T-helper 17 cell (primary cell): ENCODE measurements at places on chromosomes 3 and 15. TPM values are rescaled to one million over a fixed set of nuclear protein-coding genes. Genes with fewer than 3 reads are reported as not detected.

Gene CAPN3
- 10.6 TPM for total RNA-seq

DNA sequence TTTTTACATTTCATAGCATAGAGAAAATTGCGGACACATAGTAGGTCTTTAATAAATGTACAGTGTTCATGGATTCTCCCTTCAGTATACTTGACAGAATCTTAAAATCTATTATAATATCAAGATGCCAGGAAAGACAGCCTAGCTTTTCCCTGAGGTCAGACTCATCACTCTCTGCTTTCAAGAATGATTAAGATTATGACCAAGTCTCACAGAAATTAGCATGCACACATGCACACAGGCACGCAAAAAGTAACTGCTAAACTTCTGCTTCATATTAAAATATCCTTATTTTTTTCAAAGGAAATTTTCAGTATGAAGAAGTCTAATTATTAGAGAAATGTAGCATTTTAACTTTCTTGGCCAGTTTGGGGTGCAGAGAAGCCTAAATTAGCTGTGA, 493.8 kb upstream of the NECTIN3 start:
- no peak for DNase-seq

Gene MESP2
- total RNA-seq, result not detected

Gene CMSS1
- total RNA-seq, result 18.9 TPM

GRCh38 chr3:3705090-3705775, 94.0 kb upstream of the LRRN1 start:
- no peak for DNase-seq

DNA sequence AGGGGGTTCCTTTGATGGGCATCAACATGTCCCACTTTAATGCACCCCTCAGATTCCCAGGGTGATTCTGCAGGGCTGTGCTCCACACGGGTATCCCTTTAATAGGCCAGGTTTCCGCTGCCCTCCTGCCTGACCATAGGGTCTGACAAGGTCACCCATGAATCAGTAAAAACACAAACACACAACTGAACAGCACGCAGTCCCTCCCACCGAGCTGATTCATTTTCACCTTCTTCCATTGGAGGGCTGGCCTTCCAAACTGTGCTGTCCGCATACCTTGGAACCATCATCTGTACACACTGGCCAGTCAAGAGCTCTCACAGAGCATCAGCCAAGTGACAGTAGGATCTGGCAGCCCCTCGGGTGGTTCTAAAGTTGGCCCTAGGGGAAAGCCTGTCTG, 93.7 kb downstream of the FBLN2 start:
- no peak for DNase-seq

GRCh38 chr3:10396083-10396482, 75.2 kb upstream of the SEC13 start:
- no peak for DNase-seq

DNA sequence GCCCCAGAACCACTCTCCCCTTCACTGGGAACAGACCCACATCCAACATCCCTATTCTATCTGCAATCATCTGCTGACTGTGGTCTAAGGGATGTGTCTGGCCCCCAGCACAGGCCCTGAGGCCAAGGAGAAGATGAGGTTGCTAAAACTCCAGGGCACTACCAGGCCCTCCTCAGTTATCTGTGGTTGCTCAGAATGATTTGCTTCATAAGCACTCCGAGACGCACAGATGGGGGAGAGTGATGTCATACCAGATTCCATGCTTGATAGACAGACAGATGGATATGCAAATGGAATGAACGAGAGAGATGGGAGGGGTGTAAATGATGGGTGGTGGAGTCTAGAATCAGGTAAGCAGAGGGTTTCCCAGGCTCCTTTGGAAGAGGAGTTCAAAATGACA, 57.8 kb downstream of the CEMIP start:
- no peak for DNase-seq

Gene GBE1
- total RNA-seq, result 8.6 TPM

Gene SAMD7
- not detected for total RNA-seq

DNA sequence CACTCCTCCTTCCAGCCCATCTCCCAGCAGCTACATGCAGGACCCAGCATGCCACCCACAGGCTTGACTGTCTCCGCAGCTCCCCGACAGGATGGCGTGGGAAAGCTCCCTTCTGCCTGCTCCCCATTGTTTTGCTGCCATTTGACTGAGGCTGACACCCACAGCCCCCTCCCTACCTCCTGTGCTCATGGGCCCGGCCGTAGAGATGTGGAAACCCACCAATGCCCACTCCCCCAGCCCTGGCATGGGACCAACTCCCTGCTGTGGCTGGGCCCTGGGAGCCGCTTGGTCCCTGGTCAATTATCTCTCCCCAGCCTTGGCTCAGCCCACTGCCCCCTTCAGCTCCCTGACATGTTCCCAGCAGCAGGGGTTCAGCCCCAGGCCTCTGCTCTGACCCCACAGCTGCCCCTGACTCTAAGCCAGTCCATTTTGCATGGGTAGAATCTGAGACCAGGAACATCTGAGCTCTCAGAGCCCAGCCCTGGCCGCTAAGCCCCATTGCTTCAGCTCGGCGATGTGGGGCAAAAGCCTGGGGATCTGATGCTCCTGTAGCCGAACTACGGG, 8.2 kb downstream of the C3orf22 start:
- no peak for DNase-seq

DNA sequence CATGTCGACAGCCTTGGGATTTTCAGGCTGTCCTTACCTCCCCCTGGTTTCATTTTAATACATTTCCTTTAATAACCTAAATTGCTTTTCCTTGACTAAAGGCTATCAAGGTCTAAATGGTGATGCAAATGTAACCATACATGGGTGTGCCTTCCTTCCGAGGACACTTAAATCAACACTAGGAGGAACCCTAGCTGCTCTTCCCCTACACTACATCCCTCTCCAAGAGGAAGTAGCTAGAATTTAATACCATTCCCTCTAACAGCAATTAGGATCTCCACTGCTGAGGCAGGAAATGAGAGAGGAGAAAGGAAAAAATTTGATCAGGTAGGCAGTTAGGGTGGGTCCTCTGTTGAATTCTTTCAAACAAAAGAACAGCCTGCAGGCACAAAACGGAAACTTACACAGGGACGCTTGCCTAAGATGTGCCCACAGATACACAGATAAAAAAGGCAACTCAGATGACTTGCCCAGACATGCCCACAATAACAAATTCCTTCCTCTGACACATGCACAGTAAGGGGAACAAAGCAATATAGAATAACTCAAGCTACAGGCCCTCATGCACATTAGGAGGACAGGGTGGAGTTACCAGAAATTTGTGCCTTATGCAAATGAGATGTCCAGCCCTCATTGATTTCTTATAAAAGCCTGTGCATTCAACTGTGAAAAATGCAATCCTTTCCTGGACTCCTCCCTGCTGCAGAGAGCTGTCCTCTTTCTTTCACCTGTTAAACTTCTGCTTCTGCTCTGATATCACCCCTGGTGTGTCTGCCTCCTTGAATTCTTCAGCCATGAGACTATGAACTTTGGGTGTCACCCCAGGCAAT, 1024.4 kb upstream of the CADM2 start:
- no peak for DNase-seq

DNA sequence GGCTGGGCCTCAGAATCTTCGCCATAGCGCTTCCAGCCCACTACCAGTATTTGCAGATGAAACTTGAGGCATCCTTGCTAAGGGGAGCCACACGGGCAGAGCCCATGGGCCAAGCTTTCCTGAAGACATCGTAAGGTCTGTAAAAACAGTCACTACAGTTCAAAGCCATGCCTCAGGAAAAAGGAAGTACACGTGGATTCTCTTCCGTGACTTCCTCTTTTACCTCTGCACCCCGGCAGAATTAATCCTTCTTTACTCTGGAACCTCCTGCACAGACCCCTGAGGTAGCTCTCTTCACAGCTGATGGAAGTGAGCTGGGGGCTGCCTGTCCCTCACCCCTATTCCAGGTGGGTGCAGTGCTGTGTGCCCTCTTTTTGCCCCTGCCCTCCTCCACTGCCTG, 129.2 kb downstream of the CHDH start:
- no peak for DNase-seq

DNA sequence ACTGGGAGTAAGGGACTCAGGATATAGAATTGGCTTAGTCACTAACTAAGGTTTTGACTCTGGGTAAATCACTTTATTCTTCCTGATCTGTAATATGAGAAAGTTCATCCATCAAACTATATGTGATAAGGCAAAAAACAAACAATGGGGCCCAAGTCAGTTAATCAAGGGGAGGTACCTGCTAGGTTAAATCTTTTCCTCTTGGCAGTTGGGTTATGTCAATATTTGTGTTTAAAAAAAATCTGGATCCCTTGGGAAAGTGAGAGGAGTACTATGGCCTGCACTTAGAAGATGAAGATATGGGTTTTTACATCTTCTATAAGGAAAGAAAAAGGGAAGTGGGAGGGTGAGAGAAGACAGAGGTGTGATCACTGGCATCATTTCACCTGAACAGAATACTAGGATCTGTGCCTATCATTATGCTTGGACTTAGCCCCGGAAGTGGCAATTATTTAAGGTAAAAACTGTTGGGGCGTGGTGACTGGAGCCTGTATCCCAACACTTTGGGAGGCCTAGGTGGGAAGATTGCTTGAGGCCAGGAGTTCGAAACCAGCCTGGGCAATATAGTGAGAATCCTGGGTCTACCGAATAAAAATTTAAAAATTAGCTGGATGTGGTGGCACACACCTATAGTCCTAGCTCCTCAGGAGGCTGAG, 2.8 kb upstream of the SLC28A2 start:
- DNase-seq, result no peak

GRCh38 chr3:122255757-122256439, 69.2 kb upstream of the CSTA start:
- no peak for DNase-seq

DNA sequence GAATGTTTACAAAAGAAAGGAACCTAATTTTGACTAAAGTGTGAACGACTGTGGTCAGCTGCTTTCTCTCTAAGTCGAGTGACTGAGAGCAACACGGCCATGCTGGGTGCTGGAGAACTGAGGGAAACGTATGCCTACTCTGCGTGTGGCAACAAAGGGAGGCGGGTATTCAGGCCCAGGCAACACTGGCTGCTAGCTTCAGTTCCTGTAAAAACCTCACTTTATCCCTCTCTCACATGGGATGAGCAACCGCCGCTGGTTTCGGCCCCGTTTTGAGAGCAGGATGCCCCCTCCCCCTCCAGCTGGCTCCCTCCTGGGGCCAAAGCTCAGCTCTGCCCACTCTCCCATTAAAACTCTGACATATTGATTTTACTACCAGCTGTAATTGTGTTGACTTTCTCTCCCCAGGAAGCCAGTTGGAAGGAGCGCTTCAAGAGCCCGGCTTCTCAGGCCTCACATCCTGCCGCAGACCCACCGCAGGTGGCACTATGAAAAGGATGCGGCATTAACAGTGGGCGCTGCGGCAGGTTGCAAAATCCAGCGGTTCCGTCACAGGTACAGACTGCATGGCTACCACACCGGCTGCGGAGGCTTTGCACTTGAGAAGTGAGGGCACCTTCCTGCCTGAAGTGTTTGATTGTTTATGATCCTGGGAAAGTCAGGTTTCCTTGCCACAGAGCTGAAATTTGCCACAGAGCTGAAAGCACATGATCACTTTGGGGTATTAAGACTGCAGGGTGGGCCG, 12.7 kb downstream of the PLXND1 start:
- no peak for DNase-seq

GRCh38 chr3:165403666-165404065, 207.5 kb upstream of the SLITRK3 start:
- DNase-seq, result no peak

Gene ZNF385D
- total RNA-seq, result 5.3 TPM

GRCh38 chr15:28942046-28942445, 56.3 kb downstream of the APBA2 start:
- DNase-seq, result no peak

DNA sequence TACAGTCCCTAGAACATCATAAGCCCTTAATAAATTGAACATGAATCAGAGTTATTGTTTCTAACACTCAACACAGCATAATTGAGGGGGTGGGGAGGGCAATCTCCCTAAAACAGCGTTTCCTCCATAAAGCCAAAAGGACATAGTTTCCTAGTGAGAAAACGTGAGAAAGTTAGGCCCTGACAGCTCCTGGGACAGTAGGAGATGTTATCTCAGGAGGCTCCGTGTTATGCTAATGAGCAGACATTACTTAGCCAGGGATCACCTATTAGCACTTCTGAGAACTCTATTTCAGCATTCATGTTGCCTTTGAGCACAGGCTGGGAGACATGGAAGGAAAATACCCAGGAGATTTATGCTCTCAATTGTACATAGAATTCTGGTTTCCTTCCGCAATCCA, 229.1 kb upstream of the ADAMTS9 start:
- DNase-seq, result no peak

Gene STAC
- not detected for total RNA-seq

Gene GNAT1
- 0.10 TPM for total RNA-seq

Gene HES1
- 3.1 TPM for total RNA-seq

DNA sequence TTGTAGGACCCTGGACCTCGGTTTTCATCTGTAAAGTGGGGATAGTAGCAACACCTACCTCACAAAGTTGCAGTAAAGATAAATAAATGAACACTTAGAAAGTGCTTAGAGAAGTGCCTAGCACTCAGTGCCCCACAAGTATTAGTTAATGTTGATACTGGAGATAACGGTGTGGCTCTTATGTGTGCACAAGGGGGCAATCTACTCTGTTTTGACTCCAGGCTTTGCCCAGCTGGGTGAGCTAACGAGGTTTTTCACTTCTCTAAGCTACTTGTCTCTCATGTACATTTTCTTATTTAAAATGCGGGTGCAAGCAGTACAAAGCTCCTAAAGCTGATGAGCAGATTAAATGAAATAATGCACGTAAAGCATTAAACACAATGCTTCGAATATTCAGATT, 193.5 kb upstream of the ICE2 start:
- no peak for DNase-seq

- no peak for DNase-seq
Observed at GRCh38 chr3:132703733-132704132, 18.5 kb downstream of the NPHP3 start.

GRCh38 chr3:64684715-64685261, 3.0 kb downstream of the ADAMTS9 start:
- no peak for DNase-seq

DNA sequence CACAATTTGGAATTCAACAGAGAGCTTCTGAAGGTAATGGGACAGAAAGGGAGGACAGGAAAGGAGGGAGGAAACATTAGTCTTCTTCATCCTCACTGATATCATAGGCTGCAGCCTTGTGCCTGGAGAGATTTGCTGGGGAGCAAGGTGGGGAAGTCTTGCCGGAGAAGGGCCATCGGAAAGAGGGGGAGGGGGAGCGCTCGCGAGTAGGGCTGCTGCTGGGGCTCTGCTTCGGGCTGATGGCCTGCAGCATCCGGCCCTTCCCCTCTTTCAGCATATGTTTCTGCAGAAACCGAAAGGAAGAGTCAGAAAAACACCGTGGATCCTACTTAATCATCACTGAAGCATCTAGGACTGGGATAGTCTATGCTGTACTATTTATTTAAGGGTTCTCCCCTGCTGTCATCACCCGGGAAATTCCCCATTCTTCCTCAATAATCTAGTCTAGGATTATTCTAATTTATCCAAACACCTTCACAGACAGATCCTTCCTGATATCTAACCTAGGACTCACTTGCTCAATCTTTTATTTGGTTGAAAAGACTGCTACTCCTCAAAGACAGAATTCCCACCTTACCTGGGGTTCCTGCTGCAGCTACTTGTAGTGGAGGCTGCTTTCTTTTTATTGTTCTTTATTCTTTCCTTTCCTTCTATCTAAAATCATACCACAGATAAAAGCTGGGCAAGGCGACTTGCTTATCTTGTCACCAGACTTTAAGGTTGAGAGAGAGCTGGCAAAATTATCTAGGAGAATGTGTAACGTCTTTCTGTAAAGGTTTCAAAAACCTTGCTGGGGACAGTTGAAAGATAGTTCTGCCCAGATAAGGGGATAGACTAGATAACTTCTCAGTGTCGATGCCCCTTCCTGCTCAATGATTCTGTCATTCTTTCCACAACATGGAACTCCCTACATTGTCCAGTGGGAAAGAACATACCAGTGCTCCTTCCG, 22.6 kb downstream of the SLC51A start:
- DNase-seq, result no peak

- no peak for DNase-seq
Observed at GRCh38 chr15:92018535-92019239, 165.2 kb downstream of the SLCO3A1 start.
